ENCODE measurements at places on chromosomes 11 and 22.

GRCh38 chr11:102473543-102473942 lies 21.0 kb upstream of the TMEM123 start:
- DNase-seq, result no peak
- peak overlapping the region; percentile 29 for H3K27ac ChIP-seq
- peaks cover 88% of the 10 kb centered on the region for H3K4me1 ChIP-seq
- no peaks in the 10 kb centered on the region for H3K36me3 ChIP-seq
- H3K4me3 ChIP-seq, result peak overlapping the region; percentile 15
- no peaks in the 10 kb centered on the region for H3K27me3 ChIP-seq

DNA sequence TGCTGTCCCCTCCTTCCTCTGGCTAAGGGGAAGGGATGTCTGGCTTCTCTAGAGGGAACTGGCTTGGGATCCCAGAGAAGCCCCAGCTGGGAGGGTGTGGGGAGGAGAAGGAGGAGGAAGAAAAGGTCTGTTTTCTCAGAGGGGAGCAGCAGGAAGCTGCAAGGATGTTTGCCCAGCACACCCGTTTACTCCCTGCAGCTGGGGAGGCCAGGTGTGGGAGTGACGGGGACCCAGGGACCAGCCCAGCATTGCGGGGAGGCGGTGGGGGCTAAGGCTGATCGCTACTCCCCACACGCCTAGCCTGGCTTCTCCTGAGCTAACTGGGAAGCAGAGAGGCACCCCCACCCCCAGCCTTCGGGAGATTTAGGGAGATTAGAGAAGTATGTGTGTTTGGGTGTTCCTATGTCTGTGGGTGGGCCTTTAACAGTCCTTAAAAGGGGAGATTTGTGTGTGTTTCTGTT lies 3.9 kb downstream of the CREB3L1 start:
- peak; percentile 3 for DNase-seq
- no peaks in the 10 kb centered on the region for H3K36me3 ChIP-seq
- H3K27ac ChIP-seq, result no peak overlapping the region
- H3K4me1 ChIP-seq, result peaks cover 25% of the 10 kb centered on the region
- peaks cover 14% of the 10 kb centered on the region for H3K27me3 ChIP-seq
- no peak overlapping the region for H3K4me3 ChIP-seq

- H3K27me3 ChIP-seq, result no peaks in the 10 kb centered on the region
- no peaks in the 10 kb centered on the region for H3K36me3 ChIP-seq
- peaks cover 5% of the 10 kb centered on the region for H3K4me1 ChIP-seq
- H3K27ac ChIP-seq, result no peak overlapping the region
Observed at GRCh38 chr11:14364322-14364721, 5.3 kb upstream of the RRAS2 start.

GRCh38 chr22:47691152-47691895 lies 928.9 kb downstream of the TBC1D22A start:
- H3K4me3 ChIP-seq, result no peak overlapping the region
- H3K27ac ChIP-seq, result no peak overlapping the region
- peaks cover 2% of the 10 kb centered on the region for H3K27me3 ChIP-seq

GRCh38 chr11:114845766-114846415 lies 167.6 kb downstream of the NXPE2 start:
- H3K4me3 ChIP-seq, result no peak overlapping the region
- H3K27ac ChIP-seq, result no peak overlapping the region
- peaks cover 26% of the 10 kb centered on the region for H3K27me3 ChIP-seq
- H3K4me1 ChIP-seq, result no peaks in the 10 kb centered on the region

GRCh38 chr11:133918608-133919260 lies 38.0 kb downstream of the IGSF9B start:
- H3K4me3 ChIP-seq, result peak overlapping the region; percentile 73
- DNase-seq, result no peak
- no peak overlapping the region for H3K27ac ChIP-seq
- peaks cover 18% of the 10 kb centered on the region for H3K36me3 ChIP-seq

GRCh38 chr11:73429121-73429750 lies 53.0 kb downstream of the RELT start:
- no peaks in the 10 kb centered on the region for H3K36me3 ChIP-seq
- peaks cover 1% of the 10 kb centered on the region for H3K4me1 ChIP-seq
- H3K27ac ChIP-seq, result no peak overlapping the region
- no peak overlapping the region for H3K4me3 ChIP-seq

GRCh38 chr11:705646-706438 lies at the start of gene EPS8L2:
Gene EPS8L2 (plus strand): TSS chr11:706231. CDS start chr11:709408, 3,177 bp downstream.
- peak within 1 kb of the TSS; percentile 64 for H3K4me3 ChIP-seq
- no peaks in the 10 kb centered on the region for H3K36me3 ChIP-seq
- H3K4me1 ChIP-seq, result peaks cover 12% of the 10 kb centered on the region
- H3K27ac ChIP-seq, result no peak within 1 kb of the TSS
- peaks cover 11% of the 10 kb centered on the region for H3K27me3 ChIP-seq

DNA sequence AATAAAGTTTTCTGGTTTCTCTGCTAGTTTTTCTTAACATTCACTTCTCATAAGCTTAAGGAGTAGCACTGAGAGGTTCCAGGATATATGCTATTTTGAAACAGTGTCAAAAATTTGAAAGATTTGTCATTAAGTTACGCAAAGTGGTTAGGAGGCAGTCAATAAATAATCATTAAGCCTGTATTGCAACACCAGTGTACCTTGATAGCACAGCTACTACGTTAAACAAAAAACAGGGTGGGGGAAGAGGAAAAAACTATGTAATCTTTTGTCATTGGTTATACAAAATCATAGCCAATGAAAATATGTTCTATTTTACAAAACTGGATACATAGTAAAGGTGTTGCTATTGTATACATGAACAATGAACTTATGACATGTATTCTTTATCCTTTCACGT lies 30.4 kb upstream of the PITPNB start:
- no peak overlapping the region for H3K27ac ChIP-seq
- H3K36me3 ChIP-seq, result no peaks in the 10 kb centered on the region
- no peaks in the 10 kb centered on the region for H3K27me3 ChIP-seq

DNA sequence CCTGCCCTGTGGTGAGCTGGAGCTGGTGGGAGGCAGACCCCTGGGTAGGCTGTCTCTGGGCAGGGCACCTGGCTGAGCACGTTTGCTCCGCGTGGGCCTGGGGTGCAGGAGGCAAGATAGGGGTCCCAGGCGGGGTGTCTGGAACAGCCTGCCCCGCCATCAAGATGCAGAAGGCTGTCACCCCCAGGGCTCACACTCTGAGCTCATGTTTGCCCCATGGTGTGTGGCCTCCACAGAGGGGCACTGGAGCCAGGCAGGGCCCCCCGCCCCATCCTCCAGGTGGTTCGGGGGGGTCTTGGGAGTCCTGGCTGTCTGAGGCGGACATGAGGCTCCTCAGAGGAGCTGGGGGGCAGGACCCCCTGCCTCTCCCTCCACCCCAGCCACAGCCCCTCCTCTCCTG lies 28.9 kb upstream of the CARS1 start:
- H3K4me3 ChIP-seq, result no peak overlapping the region
- H3K27ac ChIP-seq, result no peak overlapping the region
- peaks cover 2% of the 10 kb centered on the region for H3K36me3 ChIP-seq
- H3K4me1 ChIP-seq, result no peaks in the 10 kb centered on the region

- H3K27me3 ChIP-seq, result no peaks in the 10 kb centered on the region
- peak; percentile 57 for DNase-seq
- peak within 1 kb of the TSS; percentile 98 for H3K27ac ChIP-seq
- peaks cover 45% of the 10 kb centered on the region for H3K4me1 ChIP-seq
- H3K4me3 ChIP-seq, result peak within 1 kb of the TSS; percentile 94
Observed at GRCh38 chr11:104968355-104968855, at the start of gene CASP4. Gene CASP4 (minus strand): TSS chr11:104968574. CDS start chr11:104968525, 49 bp downstream.

DNA sequence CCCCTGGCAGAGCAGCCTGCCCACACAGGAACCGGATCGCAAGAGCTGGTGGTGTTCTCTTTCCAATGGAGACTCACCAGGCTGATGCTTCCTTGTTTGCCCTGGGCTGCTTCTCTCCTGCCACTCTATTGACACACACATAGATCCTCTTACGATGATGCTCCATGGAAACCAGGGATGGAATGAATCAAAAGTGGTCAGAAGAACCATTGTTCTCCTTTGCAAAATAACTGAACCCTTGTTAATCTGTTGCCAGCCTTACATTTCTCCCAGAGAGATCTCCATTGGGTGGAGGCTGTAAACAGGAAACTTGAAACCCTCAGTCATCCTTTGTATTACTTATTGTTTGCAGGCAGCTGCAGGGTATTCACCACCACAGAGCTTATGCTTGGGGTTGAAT lies 24.6 kb upstream of the LDLRAD3 start:
- no peak overlapping the region for H3K27ac ChIP-seq
- H3K36me3 ChIP-seq, result no peaks in the 10 kb centered on the region
- no peak for DNase-seq
- H3K4me1 ChIP-seq, result no peaks in the 10 kb centered on the region
- peaks cover 10% of the 10 kb centered on the region for H3K27me3 ChIP-seq

GRCh38 chr22:32913557-32913956 lies 112.1 kb downstream of the TIMP3 start:
- no peaks in the 10 kb centered on the region for H3K36me3 ChIP-seq
- H3K27me3 ChIP-seq, result no peaks in the 10 kb centered on the region
- DNase-seq, result no peak
- H3K27ac ChIP-seq, result no peak overlapping the region
- no peak overlapping the region for H3K4me3 ChIP-seq

GRCh38 chr11:108788565-108789199 lies 123.8 kb downstream of the DDX10 start:
- peaks cover 5% of the 10 kb centered on the region for H3K36me3 ChIP-seq
- H3K4me1 ChIP-seq, result peaks cover 37% of the 10 kb centered on the region
- peak; percentile 2 for DNase-seq
- H3K27me3 ChIP-seq, result no peaks in the 10 kb centered on the region
- peak overlapping the region; percentile 11 for H3K27ac ChIP-seq
- H3K4me3 ChIP-seq, result no peak overlapping the region

- no peaks in the 10 kb centered on the region for H3K4me1 ChIP-seq
- H3K4me3 ChIP-seq, result no peak overlapping the region
- no peaks in the 10 kb centered on the region for H3K36me3 ChIP-seq
- DNase-seq, result no peak
Observed at GRCh38 chr11:70818351-70818750, 420.0 kb downstream of the CTTN start.

- no peaks in the 10 kb centered on the region for H3K36me3 ChIP-seq
- no peak for DNase-seq
- no peak overlapping the region for H3K4me3 ChIP-seq
- H3K4me1 ChIP-seq, result no peaks in the 10 kb centered on the region
Observed at GRCh38 chr11:11732116-11732515, 109.7 kb upstream of the USP47 start.

GRCh38 chr22:50272044-50272802 lies 2.0 kb upstream of the MAPK11 start:
- no peaks in the 10 kb centered on the region for H3K36me3 ChIP-seq
- H3K27me3 ChIP-seq, result no peaks in the 10 kb centered on the region
- no peak overlapping the region for H3K4me3 ChIP-seq
- no peak for DNase-seq

- no peak overlapping the region for H3K27ac ChIP-seq
- no peak overlapping the region for H3K4me3 ChIP-seq
- H3K36me3 ChIP-seq, result no peaks in the 10 kb centered on the region
- H3K4me1 ChIP-seq, result no peaks in the 10 kb centered on the region
- peaks cover 22% of the 10 kb centered on the region for H3K27me3 ChIP-seq
Observed at GRCh38 chr11:32279672-32280071, 155.7 kb downstream of the WT1 start.

DNA sequence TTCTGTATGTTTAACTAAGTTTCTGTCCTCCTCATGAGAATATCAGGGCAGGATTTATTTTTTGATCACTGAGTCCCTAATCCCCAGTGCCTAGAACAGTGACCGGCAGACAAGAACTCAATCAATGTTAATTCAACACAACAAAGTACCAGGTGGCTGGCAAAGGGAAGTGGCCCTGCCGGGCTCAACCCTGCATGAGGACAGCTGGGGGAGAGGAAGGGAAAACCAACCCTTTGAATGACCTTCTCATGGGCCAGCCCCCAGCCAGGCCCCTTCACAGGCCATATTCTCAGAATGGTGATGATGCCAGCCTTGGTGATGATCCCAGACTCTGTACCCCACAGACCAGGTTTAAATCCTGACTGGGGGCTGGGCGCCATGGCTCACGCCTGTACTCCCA lies 1.4 kb upstream of the MFNG start:
- H3K4me1 ChIP-seq, result peaks cover 86% of the 10 kb centered on the region
- DNase-seq, result no peak
- H3K27me3 ChIP-seq, result no peaks in the 10 kb centered on the region
- peak overlapping the region; percentile 96 for H3K4me3 ChIP-seq
- H3K27ac ChIP-seq, result peak overlapping the region; percentile 98

GRCh38 chr11:93032580-93032979 lies 63.1 kb downstream of the MTNR1B start:
- no peaks in the 10 kb centered on the region for H3K4me1 ChIP-seq
- H3K4me3 ChIP-seq, result no peak overlapping the region
- no peaks in the 10 kb centered on the region for H3K36me3 ChIP-seq
- H3K27me3 ChIP-seq, result peaks cover 9% of the 10 kb centered on the region

- no peak for DNase-seq
- H3K36me3 ChIP-seq, result no peaks in the 10 kb centered on the region
- no peak overlapping the region for H3K4me3 ChIP-seq
- peaks cover 30% of the 10 kb centered on the region for H3K4me1 ChIP-seq
Observed at GRCh38 chr11:1305501-1306056, 3.9 kb downstream of the TOLLIP start.

GRCh38 chr11:33452836-33453624 lies 195.8 kb downstream of the HIPK3 start:
- no peaks in the 10 kb centered on the region for H3K4me1 ChIP-seq
- H3K27me3 ChIP-seq, result peaks cover 17% of the 10 kb centered on the region
- no peak for DNase-seq
- no peak overlapping the region for H3K4me3 ChIP-seq

- no peaks in the 10 kb centered on the region for H3K27me3 ChIP-seq
- H3K4me1 ChIP-seq, result no peaks in the 10 kb centered on the region
- no peaks in the 10 kb centered on the region for H3K36me3 ChIP-seq
- H3K27ac ChIP-seq, result no peak overlapping the region
- no peak overlapping the region for H3K4me3 ChIP-seq
Observed at GRCh38 chr11:41666951-41667653, 207.7 kb upstream of the LRRC4C start.

- no peak overlapping the region for H3K27ac ChIP-seq
- no peaks in the 10 kb centered on the region for H3K27me3 ChIP-seq
- no peak for DNase-seq
Observed at GRCh38 chr11:34959770-34960169, 43.4 kb downstream of the PDHX start.

- peaks cover 18% of the 10 kb centered on the region for H3K27me3 ChIP-seq
- no peak overlapping the region for H3K4me3 ChIP-seq
- no peaks in the 10 kb centered on the region for H3K36me3 ChIP-seq
- no peaks in the 10 kb centered on the region for H3K4me1 ChIP-seq
Observed at GRCh38 chr11:36019722-36020121, 75.9 kb downstream of the LDLRAD3 start.

- H3K36me3 ChIP-seq, result peaks cover 100% of the 10 kb centered on the region
- no peak overlapping the region for H3K4me3 ChIP-seq
- H3K27me3 ChIP-seq, result no peaks in the 10 kb centered on the region
- H3K4me1 ChIP-seq, result peaks cover 20% of the 10 kb centered on the region
Observed at GRCh38 chr11:68569357-68569756, 108.8 kb downstream of the PPP6R3 start.

- H3K27me3 ChIP-seq, result no peaks in the 10 kb centered on the region
- peaks cover 5% of the 10 kb centered on the region for H3K36me3 ChIP-seq
- peaks cover 22% of the 10 kb centered on the region for H3K4me1 ChIP-seq
Observed at GRCh38 chr11:66469441-66469840, 2.7 kb downstream of the PELI3 start.

- H3K27ac ChIP-seq, result peak overlapping the region; percentile 91
- no peaks in the 10 kb centered on the region for H3K36me3 ChIP-seq
- H3K4me1 ChIP-seq, result peaks cover 19% of the 10 kb centered on the region
- DNase-seq, result peak; percentile 31
- H3K27me3 ChIP-seq, result no peaks in the 10 kb centered on the region
Observed at GRCh38 chr22:38570779-38571364, 889 bp upstream of the DMC1 start.

GRCh38 chr22:17647991-17648390 lies 9.4 kb downstream of the BCL2L13 start:
- DNase-seq, result no peak
- no peaks in the 10 kb centered on the region for H3K36me3 ChIP-seq
- H3K27ac ChIP-seq, result no peak overlapping the region
- no peaks in the 10 kb centered on the region for H3K27me3 ChIP-seq
